ENCODE measurements at places on chromosomes 6 and 20.

GRCh38 chr20:64065974-64066343 lies 3.0 kb downstream of the TCEA2 start:
- peak; percentile 55 for DNase-seq

GRCh38 chr20:52427960-52428359 lies 236.4 kb upstream of the ZFP64 start:
- DNase-seq, result no peak

GRCh38 chr6:136487759-136488425 lies 62.3 kb downstream of the MAP7 start:
- DNase-seq, result no peak

- DNase-seq, result no peak
Observed at GRCh38 chr6:139542351-139542750, 167.9 kb upstream of the CITED2 start.

- DNase-seq, result no peak
Observed at GRCh38 chr20:48017509-48017908, 232.2 kb upstream of the SULF2 start.

GRCh38 chr6:143002686-143003085 lies 57.7 kb upstream of the HIVEP2 start:
- no peak for DNase-seq

- DNase-seq, result no peak
Observed at GRCh38 chr6:161853657-161854056, 579.8 kb upstream of the AGPAT4 start.

- no peak for DNase-seq
Observed at GRCh38 chr20:5024982-5025381, 23.7 kb upstream of the SLC23A2 start.

- no peak for DNase-seq
Observed at GRCh38 chr6:155219299-155219698, 44.5 kb upstream of the CLDN20 start.

- peak; percentile 73 for DNase-seq
Observed at GRCh38 chr6:26216359-26216885, 129.2 kb downstream of the HFE start.
